ENCODE measurements at places on chromosomes 5 and 9.

- no peak for DNase-seq
Measured at GRCh38 chr5:98535901-98536300, 237.6 kb upstream of the RGMB start.

GRCh38 chr5:177982072-177982727, 13.8 kb downstream of the PROP1 start:
- DNase-seq = no peak

DNA sequence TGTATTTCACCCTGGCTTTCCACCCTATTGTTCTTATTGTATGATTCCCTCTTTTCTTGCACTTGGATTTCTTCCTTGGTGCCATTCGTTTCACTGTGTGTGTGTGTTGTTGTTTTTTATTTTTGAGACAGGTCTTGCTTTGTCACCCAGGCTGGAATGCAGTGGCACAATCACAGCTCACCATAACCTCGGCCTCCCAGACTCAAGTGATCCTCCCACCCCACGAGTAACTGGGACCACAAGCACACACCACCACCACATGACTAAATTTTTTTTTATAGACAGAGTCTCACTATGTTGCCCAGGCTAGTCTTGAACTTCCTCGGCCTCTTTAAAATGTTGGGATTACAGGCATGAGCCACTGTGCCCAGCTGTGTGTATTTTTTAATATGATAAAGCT, 72.0 kb downstream of the MLLT3 start:
- no peak for DNase-seq

DNA sequence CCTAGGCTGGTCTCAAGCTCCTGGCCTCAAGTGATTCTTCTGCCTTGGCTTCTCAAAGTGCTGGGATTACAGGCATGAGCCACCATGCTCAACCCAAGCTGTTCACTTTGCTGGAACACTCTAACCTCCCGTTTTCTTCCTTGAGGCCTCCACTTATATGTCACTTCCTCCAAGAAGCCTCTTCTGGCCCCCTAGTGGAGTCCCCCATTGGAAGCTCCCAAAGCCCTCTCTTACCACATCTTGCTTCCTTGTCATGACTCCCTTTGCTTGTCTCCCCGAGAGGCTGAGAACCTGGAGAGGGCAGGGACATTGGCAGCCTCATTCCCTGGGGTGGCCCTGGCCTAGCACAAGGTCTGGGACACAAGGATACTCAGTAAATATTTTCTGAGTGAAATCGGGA, 80.8 kb downstream of the PDE6A start:
- no peak for DNase-seq

GRCh38 chr5:158234323-158235158, 375.6 kb upstream of the CLINT1 start:
- DNase-seq = peak; percentile 28

DNA sequence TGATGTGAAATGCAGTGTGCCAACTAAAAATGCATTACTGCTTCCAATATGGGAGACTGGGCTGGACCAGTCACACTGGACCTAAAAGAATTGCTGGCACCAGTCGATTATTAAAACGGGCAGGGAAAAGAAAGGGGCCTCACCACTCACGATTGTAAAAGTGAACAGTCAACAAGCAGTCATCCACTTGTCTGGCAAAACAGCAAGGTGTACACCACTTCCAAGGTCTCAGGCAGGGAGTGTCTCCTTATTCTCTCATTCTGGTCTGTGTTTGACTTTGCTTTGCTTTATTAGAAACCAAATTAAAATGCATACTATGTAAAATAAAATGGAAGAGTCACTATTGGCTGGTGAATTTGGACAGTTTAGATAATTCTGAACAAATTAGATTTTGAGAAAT, 57.8 kb upstream of the TRPM3 start:
- no peak for DNase-seq

DNA sequence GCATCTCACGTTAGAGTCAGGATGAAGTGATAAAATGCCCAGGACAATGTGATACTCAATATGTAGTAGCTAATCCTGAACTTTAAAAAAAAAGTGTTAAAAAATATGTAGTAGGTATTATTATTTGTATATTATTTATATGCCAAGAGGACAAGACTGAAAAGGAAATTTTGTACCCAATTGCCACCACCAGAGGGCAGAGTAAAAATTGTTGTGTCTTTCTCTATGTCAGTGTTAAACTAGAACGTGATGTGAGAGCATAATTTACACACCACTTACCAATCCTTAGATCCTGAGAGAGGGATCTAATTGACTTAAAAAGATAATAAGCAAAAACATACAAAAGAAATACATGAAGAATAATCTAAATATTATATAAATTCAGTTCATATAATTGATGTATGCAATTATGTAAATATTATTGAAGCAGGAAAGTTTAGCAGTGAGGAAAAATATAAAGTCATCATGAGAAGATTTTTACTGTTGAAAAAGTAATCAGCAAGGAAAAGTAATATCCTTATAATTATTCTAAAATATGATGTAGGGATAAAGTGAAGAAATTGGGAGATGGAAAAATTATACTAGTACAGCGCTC, 288.9 kb downstream of the RAB3C start:
- DNase-seq = peak; percentile 82

DNA sequence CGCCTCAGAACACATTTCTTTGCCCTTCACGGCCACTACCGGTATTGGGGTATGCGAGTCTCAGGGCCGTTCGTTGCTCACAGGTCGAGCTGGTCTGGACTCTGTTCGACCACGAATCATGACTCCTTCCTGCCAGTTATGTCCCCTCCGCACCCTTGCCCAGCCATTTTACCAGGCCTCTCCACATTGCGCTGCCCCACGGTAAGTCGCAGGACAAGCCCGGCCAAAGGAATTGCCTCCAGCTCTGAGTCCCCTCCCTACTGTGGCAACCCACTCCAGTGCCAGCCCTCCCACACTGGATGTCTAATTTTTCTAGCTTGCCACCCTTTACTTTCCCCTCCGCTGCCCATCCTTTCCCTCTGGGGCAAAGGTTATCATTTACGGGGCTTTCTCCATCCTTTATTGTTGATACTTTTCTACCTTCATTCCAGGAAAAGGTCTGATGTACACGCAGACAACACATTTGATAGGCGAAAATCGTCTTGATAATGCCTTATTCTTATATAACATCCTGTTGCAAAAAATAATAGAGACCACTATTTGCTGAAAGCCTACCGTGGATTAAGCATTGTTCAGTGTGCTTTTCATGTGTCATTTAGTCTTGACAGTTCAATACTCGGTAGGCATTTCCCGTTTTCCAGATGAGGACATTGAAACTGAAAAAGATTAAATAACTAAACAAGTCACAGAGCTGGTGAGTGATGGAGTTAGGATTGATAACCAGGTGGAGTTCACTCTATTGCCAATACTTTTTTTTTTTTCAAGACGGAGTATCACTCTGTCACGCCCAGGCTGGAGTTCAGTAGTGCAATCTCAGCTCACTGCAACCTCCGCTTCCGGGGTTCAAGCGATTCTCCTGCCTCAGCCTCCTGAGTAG, 958 bp upstream of the HSPA5 start:
- DNase-seq = peak; percentile 6

GRCh38 chr9:110357505-110357904, 19.8 kb upstream of the TXNDC8 start:
- DNase-seq = no peak

GRCh38 chr9:88180081-88180765, 41.9 kb upstream of the SPATA31C2 start:
- DNase-seq = no peak

DNA sequence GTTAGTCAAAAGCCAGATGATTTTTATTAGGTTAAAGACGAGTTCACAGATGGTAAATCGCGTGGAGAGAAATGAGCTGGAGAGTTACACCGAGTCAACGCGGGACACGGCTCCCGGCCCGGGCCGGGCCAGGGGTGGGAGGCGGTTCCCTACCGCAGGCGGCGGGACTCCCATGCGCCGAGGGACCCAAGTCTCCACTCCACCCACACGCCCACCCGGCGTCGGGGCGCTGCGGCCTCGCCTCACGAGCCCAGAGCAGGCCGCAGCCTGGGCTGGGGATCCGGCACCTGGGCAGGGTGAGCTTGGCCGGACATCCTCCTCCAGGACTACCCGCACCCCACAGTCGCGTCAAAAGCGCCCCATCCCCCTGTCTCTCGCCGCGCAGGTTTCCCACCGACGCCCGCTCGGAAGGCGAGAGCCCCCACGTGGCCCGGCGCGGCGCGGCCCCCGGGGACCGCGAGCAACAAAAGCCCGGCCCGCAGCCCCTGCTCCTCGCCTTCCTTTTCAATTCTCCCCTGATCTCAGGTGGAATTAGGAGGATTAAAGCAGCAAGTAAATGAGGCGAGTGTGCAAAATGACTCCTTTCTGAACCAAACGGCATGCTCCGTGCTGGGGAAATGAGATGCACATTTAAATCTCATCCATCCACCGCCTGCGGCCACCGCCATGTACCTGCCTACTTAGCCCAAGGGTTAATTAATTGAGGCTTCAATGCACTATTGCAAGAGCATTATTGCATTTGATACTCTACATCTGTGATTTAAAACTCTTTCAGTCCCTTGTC, 196.5 kb upstream of the TBCA start:
- peak; percentile 63 for DNase-seq

DNA sequence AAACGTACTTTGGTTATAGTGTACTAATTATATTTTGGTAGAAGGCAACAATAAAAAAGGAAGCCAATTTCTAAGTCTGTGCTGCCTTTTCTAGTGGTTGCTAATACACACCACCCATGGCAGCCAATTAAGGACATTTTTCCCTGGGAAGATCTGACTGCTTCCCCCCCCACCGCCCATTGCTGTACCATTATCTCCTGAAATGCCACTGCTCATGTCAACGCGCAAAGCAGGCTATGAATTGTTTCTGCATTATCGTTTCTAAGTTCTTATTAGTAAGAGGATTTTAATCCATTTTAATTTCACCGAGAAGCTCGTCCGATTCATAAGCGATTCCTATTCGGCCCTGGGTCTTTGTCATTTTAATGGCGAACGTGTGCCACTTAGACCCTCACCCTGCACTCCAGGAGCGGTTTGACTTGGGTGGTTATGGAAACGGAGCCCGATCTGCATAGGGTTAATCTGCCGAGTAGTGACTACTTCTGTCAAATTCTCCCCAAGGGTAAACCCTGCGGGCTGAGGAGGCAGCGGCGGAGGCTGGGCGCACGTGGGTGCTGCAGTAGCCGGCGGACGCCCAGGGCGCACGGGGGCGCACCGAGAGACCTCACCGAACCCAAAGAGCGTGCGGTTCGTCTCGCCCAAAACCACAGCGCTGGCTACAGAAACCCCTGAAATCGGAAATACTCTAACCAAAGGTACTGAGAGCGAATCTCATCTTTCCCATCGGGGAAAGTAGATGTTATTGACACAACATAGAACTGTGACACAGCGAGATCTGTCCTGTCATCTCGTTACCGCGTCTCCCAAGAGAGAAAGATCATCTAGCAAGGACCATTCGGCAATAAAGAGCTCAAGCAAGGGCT, 55.8 kb upstream of the SHC3 start:
- peak; percentile 83 for DNase-seq

- no peak for DNase-seq
Measured at GRCh38 chr9:134350416-134350994, 24.2 kb downstream of the RXRA start.

DNA sequence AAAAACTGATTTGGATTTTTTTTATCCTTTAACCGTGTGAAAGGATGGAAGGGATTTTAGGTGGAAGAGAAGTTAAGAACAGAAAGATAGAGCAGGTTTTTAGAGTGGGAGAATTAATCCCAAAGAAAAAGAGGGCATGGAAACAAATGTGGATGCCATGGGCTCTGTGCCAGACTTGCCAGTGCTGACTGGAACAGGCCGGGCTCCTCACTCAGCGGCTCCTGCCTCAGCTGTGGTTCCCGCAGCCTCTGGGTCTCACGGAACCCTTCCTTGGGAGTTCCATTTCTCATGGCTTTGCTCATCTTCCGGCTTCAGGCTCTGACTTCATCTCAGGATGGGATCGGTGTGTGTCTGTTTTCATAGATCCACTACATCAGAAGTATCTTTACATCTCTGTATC, 30.4 kb upstream of the SLC2A8 start:
- DNase-seq = peak; percentile 19

DNA sequence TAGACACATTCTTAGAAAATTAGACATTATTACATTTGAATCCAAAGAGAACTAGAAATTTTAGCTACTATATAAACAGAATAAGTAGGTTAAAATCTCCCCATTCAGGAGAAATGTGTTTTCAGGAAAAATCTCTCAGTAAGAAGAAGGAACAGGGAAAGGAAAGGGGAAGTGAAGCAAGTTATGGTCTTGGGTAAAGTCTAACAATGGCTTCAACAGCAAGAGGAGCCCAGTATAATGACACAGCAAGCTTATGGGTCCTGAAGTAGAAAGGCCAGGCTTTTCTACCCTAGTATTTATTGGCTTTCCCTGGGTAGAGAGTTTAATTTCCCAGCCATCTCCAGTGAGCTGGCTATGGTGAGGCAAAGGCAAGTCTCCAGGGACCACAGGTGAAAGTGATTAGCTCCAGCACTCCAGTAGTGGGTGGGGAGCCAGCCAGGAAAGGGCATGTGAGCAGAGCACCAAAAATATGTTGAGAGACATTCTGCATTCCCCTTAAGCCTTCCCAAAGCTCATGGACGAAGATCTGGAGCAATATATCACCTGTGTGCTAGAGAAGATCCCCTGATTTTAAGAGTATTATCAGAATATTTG, 981.7 kb downstream of the NR2F1-AS1 start:
- no peak for DNase-seq

- DNase-seq = no peak
Measured at GRCh38 chr5:109611505-109611904, 78.2 kb upstream of the MAN2A1 start.

- no peak for DNase-seq
Measured at GRCh38 chr9:112971415-112971814, 40.6 kb downstream of the ZNF883 start.

DNA sequence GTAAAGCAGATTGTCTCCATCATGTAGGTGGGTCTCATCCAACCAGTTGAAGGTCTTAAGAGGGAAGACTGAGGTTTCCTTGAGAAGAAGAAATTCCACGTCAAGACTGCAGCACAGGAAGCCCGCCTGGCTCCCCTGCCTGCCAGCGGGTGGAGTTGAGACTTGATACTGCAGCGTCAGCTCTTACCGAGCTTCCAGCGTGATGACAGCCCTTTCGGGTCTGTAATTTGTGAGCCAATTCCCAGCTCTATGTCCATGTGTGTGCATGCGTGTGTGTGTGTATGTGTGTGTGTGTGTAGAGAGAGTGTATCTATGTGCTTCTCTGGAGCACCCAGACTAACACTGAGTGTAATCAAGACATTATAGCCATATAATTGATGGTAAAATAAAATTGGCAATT, 379.7 kb upstream of the IRX2 start:
- no peak for DNase-seq

GRCh38 chr5:149041242-149041641, 21.6 kb downstream of the SH3TC2 start:
- no peak for DNase-seq

DNA sequence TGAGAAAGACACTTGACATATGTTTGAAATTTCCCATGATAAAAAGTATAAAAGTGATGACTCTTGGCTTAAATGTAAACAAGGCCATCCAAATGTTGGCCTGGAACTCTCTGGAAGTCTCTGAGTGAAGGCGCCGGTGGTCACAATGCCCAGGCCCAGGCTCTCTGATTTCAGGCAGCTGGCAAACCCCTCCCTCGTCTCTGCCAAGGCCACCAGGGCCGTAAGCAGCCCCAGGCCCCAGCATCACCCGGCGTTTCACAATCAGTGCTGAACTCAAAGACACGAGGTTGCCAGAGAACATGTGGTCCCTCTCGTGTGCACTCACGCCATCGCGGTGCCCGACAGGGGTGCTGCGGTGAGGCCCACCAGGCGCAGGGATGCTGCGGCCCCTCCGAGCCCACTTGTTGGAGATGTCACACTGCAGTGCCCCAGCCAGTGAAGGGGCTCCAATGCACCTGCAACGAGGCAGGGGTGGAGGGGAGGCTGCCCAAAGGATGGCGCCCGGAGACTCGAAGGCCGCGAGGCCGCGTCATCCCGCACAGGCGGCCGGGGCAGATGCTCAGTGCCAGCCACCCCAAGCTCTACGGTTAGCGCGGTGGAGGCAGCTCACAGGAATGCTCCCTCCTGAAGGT, 15.0 kb downstream of the LPCAT1 start:
- DNase-seq = no peak
